ENCODE measurements at places on chromosomes 16 and 17.

GRCh38 chr17:17042851-17043460 lies 699 bp downstream of the MPRIP start:
- DNase-seq, result no peak

- no peak for DNase-seq
Observed at GRCh38 chr17:2689411-2690164, 22.0 kb downstream of the CLUH start.

GRCh38 chr17:67853703-67854102 lies 28.4 kb downstream of the BPTF start:
- DNase-seq, result no peak

DNA sequence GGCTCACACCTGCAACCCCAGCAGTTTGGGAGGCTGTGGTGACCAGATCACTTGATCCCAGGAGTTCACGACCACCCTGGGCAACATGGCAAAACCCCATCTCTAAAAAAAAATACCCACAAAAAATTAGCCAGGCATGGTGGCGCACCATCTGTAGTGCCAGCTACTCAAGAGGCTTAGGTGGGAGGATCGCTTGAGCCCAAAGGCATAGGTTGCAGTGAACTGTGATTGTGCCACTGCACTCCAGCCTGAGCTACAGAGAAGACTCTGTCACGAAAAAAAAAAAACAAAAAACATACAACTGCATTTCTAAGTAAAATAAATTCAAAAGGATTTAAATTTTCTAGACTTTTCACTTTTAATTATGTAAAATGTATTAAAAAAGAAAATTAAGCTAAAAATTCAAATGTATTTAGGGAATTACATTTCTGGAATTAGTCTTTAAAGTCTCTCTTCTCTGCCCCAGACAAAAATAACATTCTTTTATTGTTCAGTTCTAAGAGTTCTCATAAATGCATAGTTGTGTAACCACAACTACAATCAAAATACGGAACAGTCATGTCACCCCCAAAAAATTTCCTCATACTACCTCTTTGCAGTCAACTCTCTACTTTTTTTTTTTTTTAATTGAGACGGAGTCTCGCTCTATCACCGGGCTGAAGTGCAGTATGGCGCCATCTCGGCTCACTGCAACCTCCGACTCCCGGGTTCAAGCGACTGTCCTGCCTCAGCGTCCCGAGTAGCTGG lies 14.1 kb downstream of the FAM222B start:
- DNase-seq, result no peak

- no peak for DNase-seq
Observed at GRCh38 chr16:22322021-22322471, 24.8 kb downstream of the POLR3E start.

GRCh38 chr17:2692781-2693135 lies 18.8 kb downstream of the CLUH start:
- no peak for DNase-seq

GRCh38 chr16:85166699-85167588 lies 54.7 kb upstream of the CIBAR2 start:
- no peak for DNase-seq
